Astrocyte of the hippocampus (primary cell): ENCODE measurements at places on chromosomes 11 and 22.
A peak's percentile ranks its signal among the peaks of the same experiment; 100 is the strongest.

- no peak for DNase-seq
Observed at GRCh38 chr11:61347916-61348461, 13.7 kb downstream of the CYB561A3 start.

DNA sequence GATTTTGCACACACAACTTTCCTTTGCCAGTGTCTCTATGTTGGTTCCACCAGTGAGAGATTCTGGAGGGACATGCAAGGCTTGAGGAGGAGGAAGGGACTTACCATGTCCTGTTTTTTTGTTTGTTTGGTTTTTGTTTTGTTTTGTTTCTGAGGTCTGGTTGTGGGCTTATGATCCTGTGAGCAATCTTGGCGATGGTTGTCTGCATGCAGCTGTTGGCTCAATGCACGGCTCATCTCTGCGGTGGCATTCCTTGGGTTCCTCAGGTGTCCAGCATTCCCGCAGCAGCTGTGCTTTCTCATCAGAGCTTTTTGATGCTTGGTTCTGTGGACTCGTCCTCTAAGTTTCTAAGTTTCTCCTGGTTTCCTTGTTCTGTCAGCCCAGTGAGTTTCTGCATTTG lies 4.8 kb upstream of the NNMT start:
- peak; percentile 81 for DNase-seq

DNA sequence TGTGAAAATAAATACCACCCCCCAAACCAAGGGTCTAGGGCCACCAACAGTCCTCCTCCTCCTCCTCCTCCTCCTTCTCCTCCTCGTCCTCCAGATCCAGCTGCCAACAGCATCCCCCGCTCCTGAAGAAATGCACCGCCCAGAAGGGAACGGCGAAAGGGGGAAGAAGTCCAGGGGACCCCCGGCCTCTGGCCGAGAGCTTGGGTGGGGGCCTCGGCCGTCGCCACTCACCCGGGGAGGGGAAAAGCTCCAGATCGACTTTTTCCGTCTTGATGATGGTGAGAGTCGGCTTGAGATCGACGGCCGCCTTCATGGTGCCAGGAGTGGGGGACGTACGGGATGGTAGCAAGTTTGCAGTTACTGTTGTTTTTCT lies 65.7 kb downstream of the ETS1 start:
- DNase-seq, result no peak

DNA sequence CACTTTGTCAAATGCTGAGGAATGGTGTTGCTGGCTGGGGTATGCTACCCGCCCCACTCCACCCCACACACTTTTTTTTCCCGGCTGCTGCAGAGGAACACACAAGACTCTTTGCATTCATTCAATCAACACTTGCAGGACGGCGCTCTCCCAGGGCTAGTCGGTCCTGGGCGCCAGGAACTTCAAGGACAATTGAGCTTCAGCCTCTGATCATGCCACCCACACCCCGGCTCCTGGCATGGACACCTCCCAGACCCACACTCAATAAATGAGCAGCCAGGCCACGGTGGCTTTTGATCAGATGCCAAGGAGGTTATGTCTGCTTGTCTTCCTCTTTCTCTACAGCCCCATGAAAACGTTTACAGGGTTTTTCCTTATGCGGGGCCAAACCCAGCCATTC lies 19.8 kb downstream of the TPST2 start:
- DNase-seq, result peak; percentile 61

DNA sequence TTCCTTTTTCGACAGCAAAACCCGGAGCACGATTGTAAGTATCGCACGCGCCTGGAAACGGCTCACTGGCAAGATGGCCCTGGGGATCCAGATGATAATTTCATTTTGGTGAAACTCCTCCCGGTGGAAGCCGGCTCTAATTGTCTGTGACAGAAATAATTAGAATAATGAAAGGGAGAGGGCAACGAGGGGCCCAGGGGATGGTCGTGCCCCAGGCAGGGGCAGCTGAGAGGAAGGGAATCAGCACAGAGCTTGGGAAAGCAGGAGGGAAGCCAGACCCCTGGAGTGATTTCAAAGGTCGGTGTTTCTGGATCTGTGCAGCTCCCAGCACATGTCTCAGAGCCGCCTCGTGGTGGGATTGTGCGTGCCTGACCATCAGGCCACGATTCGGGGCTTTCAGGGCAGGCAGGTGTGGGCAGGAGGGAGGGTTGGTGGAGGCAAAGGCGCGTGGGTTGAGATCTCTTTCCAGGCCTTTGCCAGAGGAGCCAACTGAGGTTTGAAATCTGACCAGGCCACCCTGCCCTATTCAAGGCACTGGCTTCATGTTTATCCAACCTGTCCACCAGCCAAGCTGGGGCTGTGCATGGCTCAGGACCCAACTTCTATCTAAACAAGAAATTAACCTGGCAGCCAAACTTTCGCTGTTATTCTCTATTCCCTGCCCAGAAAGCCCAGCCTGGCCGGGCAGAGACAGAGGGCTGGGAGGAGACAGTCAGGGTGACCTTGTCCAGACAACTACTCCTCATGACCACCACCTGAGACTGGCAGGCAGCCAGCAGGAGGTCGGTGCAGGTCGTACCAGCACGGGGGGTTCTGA lies 27.8 kb downstream of the ANO1 start:
- DNase-seq, result no peak

- no peak for DNase-seq
Observed at GRCh38 chr11:117279711-117280376, 11.3 kb upstream of the BACE1-AS start.

GRCh38 chr11:8661001-8661795 lies 21.3 kb downstream of the TRIM66 start:
- DNase-seq, result no peak

DNA sequence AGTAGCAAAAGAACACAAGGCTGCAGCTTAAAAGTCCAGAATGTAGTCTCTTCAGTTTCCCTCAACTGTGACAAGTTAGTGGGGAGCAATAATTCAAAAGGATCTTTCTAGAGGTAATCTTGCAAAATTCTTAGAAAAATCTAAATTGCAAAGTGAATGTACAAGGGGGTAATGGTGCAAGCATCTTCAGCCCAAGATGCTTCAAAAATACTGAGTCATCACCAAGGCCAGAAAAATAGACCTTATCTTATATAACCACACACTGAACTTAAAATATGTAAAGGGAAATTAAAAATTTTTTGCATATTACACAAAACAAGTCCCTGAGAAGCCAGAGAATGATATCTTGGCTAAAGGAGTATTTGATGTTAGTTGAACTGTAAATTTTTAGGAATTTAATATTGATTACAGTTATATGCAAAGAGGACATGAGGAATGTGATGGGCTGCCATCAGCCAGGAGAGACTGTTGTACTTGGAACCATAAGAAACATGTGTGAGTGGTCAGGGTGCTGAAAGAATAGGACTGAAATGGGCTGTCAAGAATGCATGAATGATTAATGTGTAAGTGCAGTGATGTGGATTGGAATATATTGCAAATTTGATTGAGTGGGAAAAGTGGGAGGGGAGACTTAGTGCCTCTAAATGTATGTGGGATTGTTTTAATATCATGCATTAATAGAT lies 85.7 kb upstream of the LIN7C start:
- DNase-seq, result peak; percentile 63

DNA sequence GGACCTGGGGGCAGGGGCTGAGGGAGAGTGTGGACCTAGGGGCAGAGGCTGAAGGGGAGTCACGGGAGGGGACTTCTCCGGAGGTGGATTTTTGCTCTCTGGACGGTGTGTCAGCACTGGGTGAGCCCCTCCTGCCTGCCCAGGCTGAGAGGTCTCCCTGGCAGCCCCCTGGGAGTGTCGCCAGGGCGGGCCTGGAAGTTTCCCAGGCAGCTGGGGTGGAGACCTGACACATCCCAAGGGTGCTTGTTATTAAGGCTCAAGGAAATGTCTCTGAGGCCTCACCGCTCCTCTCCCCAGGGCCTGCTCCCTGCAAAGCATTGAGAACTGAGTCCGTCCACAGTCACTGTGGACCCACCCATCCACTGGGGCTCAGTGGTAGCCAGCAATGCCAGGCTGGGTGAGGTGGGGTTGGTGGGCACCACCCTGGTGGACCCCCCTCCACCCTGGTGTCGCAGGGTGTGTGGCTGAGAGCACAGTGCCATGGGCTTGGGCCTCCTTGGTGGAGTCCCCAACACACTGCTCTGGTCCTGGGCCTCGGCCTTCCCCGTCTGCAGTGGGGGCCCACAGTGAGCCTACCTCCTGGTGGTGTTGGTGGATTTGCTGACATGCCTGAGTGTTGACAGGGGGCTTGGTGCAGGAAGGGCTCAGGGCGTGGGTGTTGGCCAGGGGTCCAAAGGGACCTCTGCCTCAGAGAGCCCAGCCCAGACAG lies 2.5 kb downstream of the CD81 start:
- no peak for DNase-seq

GRCh38 chr11:45151362-45151982 lies 5.0 kb downstream of the PRDM11 start:
- no peak for DNase-seq

- DNase-seq, result no peak
Observed at GRCh38 chr11:62671236-62671607, 251 bp upstream of the UQCC3 start.

DNA sequence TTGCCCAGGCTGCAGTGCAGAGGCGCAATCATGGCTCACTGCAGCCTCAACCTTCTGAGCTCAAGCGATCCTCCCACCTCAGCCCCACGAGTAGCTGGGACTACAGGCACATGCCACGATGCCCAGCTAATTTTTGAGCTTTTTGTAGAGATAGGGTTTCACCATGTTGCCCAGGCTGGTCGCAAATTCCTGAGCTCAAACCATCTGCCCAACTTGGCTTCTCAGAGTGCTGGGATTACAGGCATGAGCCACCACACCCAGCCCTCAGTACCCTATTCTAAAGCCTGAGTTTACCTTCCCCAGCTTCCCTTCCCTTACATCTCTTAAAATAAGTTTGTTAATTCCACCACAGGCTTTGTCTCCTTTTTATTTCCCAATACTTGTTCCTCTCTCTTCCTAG lies 59.1 kb downstream of the AMBRA1 start:
- DNase-seq, result no peak

DNA sequence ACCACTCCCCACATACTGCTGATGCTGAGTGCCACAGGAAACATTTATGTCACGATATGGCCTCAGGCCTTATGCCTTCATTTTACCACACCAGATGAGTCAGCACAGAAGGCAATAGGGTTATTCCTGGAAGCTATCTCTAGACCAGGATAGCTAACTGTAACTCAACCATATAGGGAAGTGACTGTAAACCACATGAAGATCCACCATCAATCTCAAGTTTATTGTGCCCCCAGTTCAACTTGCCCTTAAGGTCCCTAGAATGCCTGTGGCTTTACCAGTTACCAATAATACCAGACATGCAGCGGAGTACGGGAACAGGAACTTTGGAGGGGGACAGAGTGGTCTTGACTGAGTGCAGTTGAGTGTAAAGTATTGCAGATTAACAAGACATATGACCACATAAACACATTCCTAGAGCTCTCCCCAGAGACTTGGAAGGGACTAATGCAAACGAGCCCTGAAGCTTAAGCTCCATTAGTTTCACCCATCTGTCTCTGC lies 180.9 kb downstream of the KIF18A start:
- DNase-seq, result peak; percentile 79

- DNase-seq, result no peak
Observed at GRCh38 chr11:129817534-129818051, 1.9 kb downstream of the TMEM45B start.

- DNase-seq, result peak; percentile 84
Observed at GRCh38 chr11:61378713-61379313, 13.6 kb upstream of the TMEM216 start.

GRCh38 chr11:67044496-67044895 lies 12.2 kb upstream of the RHOD start:
- DNase-seq, result peak; percentile 71

GRCh38 chr11:115503886-115504275 lies 334 bp downstream of the CADM1 start:
- DNase-seq, result no peak

- DNase-seq, result peak; percentile 80
Observed at GRCh38 chr11:82682003-82682751, 51.5 kb downstream of the FAM181B start.

DNA sequence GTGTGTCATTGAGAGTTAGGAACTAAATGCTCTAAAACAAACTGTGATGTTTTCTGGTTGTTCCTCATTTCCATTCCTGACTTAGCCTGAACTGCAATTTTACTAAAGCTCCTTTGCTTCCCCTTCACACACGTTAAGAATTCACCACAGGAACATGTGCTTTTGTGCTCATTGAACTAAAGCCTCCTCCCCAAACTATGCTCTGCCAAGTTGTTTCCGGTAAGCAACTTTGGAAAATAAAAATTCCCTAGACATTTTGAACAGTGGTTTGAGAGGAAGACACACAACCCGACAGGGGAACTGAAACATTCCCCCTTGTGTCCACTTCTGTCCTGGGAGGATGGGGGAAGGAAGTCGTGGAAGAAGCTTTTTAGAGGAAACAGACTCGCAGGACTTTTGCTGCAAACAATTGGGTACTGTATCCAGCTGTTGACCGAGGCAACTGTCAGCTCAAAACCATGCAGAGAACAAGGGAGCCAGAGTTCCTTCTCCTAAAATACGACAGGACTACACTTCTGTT lies 66.9 kb downstream of the GAB2 start:
- DNase-seq, result peak; percentile 71

GRCh38 chr22:25554238-25554671 lies 10.2 kb upstream of the GRK3 start:
- no peak for DNase-seq

DNA sequence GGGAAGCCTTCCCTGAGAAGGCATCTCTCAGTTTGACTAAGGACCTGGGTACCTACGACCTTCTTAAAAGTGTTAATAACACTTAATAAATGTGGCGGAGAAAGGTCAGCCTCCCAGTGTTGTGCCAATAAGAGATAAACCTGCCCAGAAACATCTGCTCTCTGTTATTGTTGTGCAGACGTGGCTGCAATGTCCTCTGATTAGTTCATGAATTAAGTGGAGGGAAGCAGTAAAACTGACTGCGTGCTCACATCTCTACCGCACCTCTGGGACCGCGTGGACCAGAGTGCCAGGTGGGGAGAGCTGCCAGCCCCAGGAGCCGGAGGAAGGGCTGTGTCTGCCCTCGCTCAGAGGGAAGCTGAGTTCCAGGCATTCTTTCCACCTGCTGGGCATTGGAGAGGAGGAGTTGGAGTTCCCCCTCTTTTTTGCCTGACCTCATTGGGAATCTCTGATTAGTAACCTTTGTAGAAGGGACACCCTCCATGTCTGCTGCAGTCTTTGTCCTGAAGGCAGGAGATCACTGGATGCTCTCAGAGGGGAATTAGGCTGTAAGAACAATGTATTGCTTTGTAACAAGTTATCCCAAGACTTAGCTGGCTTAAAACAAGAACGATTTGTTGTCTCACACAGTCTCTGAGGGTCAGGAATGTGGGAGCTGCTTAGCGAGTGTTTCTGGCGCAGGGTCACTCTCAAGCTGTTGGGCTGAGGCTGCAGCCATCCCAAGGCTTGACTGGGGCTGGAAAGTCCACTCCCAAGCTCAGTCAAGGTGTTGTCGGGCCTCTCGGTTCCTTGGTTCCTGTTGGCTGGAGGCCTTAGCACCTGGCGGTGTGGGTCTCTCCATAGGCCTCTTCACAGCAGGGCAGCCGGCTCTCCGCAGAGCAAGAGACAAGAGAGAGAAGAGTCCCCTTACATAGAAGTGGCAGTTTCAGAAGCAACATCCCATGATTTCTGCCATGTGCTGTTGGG lies 247.6 kb upstream of the TBCEL start:
- DNase-seq, result no peak
